Naive thymus-derived CD4-positive, alpha-beta T cell (primary cell): ENCODE measurements at places on chromosomes 2 and 18. TPM values are rescaled to one million over a fixed set of nuclear protein-coding genes. Genes with fewer than 3 reads are reported as not detected.
A peak's percentile ranks its signal among the peaks of the same experiment; 100 is the strongest.

- no peak overlapping the region for H3K27ac ChIP-seq
- H3K27me3 ChIP-seq, result no peaks in the 10 kb centered on the region
- no peak for DNase-seq
- H3K36me3 ChIP-seq, result no peaks in the 10 kb centered on the region
- H3K4me3 ChIP-seq, result no peak overlapping the region
- no peaks in the 10 kb centered on the region for H3K4me1 ChIP-seq
These were observed 57.9 kb upstream of the FRZB start for GRCh38 chr2:182924306-182924705.

- H3K27ac ChIP-seq, result no peak overlapping the region
- H3K36me3 ChIP-seq, result no peaks in the 10 kb centered on the region
- H3K4me3 ChIP-seq, result no peak overlapping the region
- no peaks in the 10 kb centered on the region for H3K27me3 ChIP-seq
- H3K4me1 ChIP-seq, result peaks cover 4% of the 10 kb centered on the region
These were observed 11.1 kb upstream of the TACR1 start for GRCh38 chr2:75210409-75210808.

DNA sequence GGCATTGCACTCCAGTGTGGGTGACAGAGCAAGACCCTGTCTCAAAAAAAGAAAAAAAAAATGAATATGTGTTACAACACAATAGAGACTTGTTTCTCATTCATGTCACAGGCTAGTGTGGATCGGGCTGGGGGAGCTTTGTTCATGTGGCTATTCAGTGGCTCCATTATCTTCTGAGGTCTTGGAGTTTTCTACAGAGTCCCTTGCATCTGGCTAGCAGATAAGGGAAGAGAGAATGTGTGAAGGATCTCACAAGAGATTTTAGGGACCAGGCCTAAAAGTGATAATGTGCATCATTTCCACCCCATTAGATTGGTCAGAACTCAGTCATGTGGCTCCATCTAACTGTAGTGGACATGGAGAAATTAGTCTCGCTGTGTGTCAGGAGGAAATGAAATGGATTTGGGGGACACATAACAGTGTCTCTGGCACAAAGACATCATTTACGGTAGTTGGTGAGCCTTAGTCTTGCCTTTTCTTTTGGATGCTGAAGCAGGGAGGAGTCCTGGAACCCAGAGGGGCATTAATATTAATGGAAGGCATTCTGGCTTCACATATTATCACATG, 32.4 kb upstream of the CASP10 start:
- peak overlapping the region; percentile 16 for H3K27ac ChIP-seq
- no peak for DNase-seq
- H3K4me1 ChIP-seq, result no peaks in the 10 kb centered on the region
- H3K27me3 ChIP-seq, result no peaks in the 10 kb centered on the region

Gene EPAS1
- total RNA-seq, result 3.1 TPM

Gene GFPT1
- 16.6 TPM for total RNA-seq

- no peak overlapping the region for H3K27ac ChIP-seq
- no peaks in the 10 kb centered on the region for H3K27me3 ChIP-seq
- H3K4me3 ChIP-seq, result no peak overlapping the region
These were observed 54.4 kb downstream of the CCDC88A start for GRCh38 chr2:55365303-55365702.

Gene SKA1
- total RNA-seq, result 0.43 TPM

GRCh38 chr2:15271941-15272542, 289.1 kb downstream of the NBAS start:
- H3K27me3 ChIP-seq, result no peaks in the 10 kb centered on the region
- DNase-seq, result no peak
- no peak overlapping the region for H3K27ac ChIP-seq
- peaks cover 17% of the 10 kb centered on the region for H3K36me3 ChIP-seq

- H3K4me1 ChIP-seq, result no peaks in the 10 kb centered on the region
- no peaks in the 10 kb centered on the region for H3K27me3 ChIP-seq
- DNase-seq, result no peak
- H3K27ac ChIP-seq, result no peak overlapping the region
These were observed 162.2 kb upstream of the PGAP1 start for GRCh38 chr2:197088694-197089093.

Gene ZAP70
- total RNA-seq, result 387 TPM

DNA sequence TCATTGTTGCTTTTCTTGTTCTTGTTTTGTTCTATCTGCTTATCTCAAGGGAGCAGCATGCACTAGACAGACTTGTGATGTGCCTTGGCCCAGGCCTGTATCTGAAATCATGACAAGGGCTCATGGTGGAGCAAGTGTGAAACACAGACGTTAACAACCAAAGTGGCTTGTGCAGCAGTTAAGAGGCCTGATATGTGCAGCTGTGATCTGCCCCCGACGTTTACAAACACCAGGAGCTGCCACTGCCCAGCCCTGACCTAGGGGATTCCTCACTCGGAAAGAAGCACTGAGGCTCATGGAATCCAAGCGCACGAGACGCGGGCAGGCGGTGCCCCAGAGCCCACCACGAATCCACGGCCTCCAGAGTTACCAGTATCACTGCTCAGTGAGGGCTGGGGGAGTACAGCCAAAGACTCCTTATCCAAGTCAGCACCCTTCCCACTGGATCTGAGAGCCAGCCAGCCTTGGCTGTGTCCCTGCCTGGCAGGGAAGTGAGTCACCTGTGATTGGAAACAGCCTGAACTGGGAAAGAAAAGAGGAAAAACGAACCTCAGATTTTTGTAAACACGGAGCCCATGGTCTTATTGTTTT, 62.3 kb upstream of the SNTG2 start:
- H3K36me3 ChIP-seq, result no peaks in the 10 kb centered on the region
- H3K27me3 ChIP-seq, result peaks cover 8% of the 10 kb centered on the region
- H3K4me1 ChIP-seq, result no peaks in the 10 kb centered on the region
- H3K4me3 ChIP-seq, result no peak overlapping the region
- DNase-seq, result no peak

GRCh38 chr2:40625849-40626248, 174.0 kb upstream of the SLC8A1 start:
- no peak overlapping the region for H3K4me3 ChIP-seq
- no peaks in the 10 kb centered on the region for H3K27me3 ChIP-seq
- H3K4me1 ChIP-seq, result no peaks in the 10 kb centered on the region
- DNase-seq, result no peak

GRCh38 chr2:64454386-64455332, 697 bp downstream of the LGALSL start:
- H3K4me3 ChIP-seq, result peak overlapping the region; percentile 44
- no peaks in the 10 kb centered on the region for H3K36me3 ChIP-seq
- DNase-seq, result peak; percentile 50
- peaks cover 2% of the 10 kb centered on the region for H3K27me3 ChIP-seq
- no peaks in the 10 kb centered on the region for H3K4me1 ChIP-seq

DNA sequence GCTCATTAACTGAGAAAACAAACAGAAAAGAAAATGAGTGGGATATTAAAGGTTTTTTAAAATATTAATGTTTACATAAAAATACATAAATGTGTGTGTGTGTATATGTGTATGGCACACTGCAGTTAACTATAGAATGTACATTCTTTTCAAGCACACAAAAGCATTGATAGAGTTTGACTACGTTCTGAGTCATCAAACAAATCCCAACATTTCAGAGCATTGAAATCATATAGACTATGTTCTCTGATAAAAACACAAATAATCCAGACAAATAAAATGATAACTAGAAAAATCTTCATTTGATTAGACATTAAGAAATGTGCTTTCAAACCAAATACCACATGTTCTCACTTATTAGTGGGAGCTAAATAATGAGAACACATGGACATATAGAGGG, 84.3 kb upstream of the CELF4 start:
- H3K4me1 ChIP-seq, result no peaks in the 10 kb centered on the region
- H3K36me3 ChIP-seq, result no peaks in the 10 kb centered on the region
- DNase-seq, result no peak

DNA sequence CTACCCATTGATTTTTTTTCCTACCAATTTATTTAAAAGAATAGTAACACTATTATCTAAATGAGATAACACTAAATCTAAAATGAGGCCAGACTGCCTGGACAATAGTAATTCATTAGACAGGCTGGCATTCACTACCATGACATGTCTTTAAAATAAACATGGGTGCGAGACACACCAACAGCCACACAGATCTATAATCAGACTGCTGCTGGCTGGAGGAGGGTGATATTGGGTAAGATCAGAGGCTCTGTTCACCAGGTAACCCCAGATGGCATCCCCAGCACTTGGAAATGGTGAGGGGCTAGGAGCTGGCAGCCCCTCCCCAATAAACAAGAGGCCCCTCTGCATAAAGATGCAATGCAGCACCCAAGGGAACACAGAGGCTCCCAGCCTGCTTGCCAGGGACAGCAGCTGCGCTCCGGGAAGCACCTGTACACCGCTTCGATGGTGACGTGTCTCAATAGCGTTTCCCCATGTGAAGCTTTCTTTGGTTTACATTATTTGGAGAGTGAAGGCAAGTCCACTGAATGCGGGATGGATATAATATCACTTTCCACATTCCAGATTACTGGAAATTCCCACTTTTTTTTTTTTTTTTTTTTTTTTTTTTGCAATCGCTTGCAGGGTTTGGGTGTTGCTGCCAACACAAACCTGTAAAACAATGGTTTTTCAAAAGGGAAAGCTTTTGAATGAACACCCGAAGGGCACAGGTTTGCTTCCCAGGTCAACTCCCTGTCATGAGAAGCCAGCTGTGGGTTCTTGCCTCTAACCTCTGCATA, 159.0 kb downstream of the ZNF516 start:
- H3K27ac ChIP-seq, result no peak overlapping the region
- H3K4me3 ChIP-seq, result no peak overlapping the region
- no peaks in the 10 kb centered on the region for H3K36me3 ChIP-seq
- no peaks in the 10 kb centered on the region for H3K4me1 ChIP-seq

Gene ALK
- not detected for total RNA-seq
